ENCODE measurements at places on chromosomes 12 and 14.

DNA sequence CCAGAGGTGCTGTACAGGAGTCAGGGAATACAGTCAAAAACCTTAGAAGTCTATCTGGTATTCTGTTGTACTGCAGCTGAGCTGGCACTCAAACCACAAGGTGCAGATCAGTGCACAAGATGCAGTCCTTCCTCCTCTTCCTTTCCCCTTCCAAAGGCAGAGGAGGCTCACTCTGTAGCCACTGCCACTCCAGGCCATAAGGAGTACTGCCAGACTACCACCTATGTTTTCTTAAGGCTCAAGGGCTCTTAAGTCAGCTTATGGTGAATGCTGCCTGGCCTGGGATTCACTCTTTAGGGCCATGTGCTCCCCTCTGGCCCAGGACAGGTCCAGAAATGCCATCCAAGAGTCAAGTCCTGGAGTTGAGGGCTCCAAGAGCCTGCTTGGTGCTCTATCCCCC, 200.3 kb downstream of the CRADD start:
- DNase-seq, result no peak

GRCh38 chr14:75369506-75369905, 58.3 kb upstream of the JDP2 start:
- DNase-seq, result no peak

- DNase-seq, result no peak
Observed at GRCh38 chr14:101583006-101583714, 21.9 kb downstream of the DIO3 start.

DNA sequence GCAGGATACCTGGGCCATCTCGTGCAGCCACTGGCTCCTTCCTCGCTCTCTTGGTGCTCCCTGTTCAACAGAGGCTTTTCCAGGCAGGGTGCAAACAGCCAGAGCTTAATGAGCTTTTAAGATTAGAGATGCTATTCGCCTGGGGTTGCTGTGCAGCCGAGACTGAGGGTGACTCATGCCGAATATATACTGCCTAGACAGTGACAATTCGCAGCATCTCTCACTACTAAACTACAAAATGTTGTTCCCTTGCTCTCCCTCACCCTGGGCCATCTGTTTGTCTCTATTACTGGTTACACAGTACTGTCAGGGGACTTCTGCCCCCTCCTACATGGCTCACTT, 26.0 kb upstream of the TESC start:
- no peak for DNase-seq

GRCh38 chr14:100535287-100536120, 51.7 kb downstream of the BEGAIN start:
- no peak for DNase-seq

DNA sequence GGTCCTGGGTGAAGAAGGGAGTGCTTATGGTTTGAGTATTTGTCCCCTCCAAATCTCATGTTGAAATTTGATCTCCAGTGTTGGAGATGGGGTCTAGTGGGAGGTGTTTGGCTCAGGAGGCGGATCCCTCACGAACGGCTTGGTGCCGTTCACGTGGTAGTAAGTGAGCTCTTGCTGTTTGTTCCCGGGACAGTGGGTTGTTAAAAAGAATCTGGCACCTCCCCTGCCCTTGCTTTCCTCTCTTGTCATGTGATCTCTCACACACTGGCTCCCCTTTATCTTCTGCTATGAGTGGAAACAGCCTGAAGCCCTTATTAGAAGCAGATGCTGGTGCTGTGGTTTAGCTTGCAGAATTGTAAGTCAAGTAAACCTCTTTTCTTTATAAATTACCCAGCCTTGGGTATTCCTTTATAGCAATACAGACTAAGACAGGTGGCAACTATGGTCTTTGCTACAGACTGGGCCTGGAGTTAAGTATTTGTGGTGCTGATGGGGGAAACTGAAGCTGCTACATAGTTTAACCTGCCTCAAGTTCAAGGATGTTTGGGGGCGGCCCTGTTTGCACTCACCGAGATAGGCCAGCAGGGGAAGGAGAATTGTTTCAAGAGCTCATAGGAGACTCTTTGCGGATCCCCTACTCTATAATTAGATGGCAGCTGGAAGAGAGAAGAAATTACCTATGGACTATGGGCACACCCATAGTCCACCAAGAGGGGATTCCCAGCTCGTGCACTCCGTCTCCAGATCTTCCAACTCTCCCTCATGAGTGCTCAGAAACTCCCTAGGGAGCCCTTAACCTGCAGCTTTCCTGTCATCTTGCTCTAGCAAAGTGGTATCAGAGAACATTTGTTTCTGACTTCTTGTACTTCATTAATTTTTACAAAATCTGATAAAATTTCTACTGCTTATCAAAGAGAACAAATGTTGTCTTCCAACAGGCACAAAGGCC, 164.6 kb downstream of the SLC15A5 start:
- peak; percentile 90 for DNase-seq

DNA sequence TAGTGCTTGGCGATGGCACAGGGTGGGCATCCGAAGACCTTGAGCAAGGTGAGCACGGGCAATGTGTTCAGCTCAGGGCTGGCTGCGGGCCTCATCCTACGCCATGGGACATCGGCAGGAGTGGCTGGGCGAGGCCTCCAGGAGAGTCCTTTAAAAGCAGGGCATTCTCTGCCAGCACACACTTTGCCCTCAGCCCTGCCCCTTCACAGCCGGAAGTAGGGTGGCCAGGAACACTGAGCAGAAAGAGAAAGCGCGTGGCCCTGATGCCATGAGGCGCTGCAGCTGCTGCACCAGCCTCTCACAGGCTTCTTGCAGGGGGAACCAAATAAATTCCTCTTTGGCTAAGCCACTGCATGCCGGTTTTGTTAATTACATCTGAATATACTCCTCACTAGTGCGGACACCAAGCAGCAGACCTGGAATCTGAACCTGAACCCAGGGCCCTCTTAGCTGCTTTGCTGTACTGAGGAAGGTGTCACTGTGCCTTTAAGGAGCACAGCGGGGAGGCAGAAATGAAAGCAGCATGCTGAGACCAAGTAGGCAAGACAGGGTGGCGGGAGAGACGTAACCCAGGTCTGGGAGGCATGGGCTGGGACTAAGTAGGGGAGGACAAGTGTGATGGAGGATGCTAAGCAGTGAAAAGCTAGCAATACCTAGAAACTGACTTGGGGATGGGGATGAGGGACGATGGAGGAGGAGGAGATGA, 155.2 kb downstream of the TTC7B start:
- DNase-seq, result no peak

DNA sequence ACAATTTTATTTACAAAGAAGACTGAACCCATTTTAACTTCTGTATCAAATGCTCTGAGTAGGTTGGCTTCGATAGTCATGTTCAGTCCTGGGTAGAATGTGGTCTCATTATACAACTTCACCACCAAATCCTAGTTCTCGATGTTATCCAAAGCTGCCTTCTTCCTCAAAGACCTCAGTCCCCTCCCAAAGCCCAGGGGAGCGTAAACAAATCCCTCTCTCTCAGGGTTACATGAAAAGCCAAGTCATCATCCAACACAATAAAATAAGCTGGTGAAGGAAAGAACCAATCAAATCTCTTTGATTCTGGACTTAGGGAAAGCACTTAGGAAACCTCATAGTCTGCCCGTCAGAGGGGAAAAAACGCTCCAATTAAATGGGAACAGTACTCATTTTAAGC, 9.1 kb downstream of the PTCSC3 start:
- DNase-seq, result peak; percentile 77

- no peak for DNase-seq
Observed at GRCh38 chr14:81313775-81314429, 86.2 kb downstream of the STON2 start.
